ENCODE measurements at places on chromosomes 2 and 18. TPM values are rescaled to one million over a fixed set of nuclear protein-coding genes. Genes with fewer than 3 reads are reported as not detected.
A peak's percentile ranks its signal among the peaks of the same experiment; 100 is the strongest.

DNA sequence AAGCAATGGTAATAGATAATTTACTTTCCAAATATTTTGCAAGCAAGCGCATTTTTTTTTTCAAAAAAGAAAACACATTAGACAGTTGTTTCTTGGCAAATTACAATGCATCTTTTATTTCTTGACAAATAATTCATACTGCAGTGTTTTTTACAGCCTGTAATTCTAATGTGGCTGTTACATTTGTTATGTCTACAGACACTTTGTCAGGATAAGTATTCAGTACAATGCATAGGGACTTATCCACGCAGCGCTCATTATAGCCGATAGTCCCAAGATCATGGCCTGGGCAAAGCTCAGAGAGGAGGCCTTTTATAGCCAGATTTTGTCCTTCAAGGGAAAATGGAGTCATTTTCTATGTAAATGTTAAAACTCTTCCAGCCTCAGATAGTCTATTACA lies 123.0 kb upstream of the FANCL start:
- no peak overlapping the region for H3K4me3 ChIP-seq
- no peaks in the 10 kb centered on the region for H3K36me3 ChIP-seq
- H3K27me3 ChIP-seq, result no peaks in the 10 kb centered on the region
- H3K4me1 ChIP-seq, result no peaks in the 10 kb centered on the region
- DNase-seq, result no peak
- H3K27ac ChIP-seq, result no peak overlapping the region

The GAL3ST2 gene
- 3.9 TPM for total RNA-seq

DNA sequence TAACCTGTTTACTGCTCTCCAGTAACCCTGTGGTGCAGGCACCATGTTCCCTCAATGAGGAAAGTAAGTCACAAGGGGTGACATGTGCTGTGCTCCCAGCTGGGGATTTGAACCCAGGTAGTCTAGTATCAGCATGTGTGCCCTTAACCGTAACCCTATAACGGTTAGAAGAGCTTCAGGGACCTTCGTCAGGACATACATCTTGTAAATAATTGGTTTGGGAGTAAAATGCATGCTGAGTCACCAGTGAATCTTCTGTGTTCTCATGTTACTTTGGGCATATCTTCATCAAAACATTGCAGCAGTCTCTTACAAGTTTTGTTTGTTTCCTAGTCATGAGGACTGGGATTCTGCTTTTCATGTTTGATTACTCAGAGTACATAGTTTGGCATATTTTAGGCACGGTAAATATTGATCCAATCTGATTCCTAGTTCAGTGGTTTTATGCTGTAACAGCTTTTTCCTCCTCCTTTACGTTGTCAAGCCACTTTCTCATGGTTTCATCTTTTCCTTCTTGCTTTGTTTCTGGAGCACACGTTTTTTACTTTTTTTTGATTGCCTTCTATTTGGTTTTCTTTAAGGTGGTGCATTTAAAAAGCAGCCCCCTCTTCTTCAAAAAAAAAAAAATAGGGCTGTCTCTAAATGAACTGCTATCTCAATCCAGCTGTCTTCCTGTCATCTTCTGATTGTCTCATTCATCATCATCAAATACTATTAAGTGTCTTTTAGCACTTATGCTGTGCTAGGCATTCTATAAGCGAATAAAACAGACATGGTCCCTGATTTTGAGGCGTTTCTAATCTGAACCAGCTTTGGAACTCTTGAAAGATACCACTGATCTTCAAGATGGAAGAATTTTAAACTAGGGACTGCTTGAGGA lies 50.4 kb downstream of the CLIP4 start:
- peaks cover 20% of the 10 kb centered on the region for H3K4me1 ChIP-seq
- H3K27me3 ChIP-seq, result no peaks in the 10 kb centered on the region
- no peak overlapping the region for H3K4me3 ChIP-seq

DNA sequence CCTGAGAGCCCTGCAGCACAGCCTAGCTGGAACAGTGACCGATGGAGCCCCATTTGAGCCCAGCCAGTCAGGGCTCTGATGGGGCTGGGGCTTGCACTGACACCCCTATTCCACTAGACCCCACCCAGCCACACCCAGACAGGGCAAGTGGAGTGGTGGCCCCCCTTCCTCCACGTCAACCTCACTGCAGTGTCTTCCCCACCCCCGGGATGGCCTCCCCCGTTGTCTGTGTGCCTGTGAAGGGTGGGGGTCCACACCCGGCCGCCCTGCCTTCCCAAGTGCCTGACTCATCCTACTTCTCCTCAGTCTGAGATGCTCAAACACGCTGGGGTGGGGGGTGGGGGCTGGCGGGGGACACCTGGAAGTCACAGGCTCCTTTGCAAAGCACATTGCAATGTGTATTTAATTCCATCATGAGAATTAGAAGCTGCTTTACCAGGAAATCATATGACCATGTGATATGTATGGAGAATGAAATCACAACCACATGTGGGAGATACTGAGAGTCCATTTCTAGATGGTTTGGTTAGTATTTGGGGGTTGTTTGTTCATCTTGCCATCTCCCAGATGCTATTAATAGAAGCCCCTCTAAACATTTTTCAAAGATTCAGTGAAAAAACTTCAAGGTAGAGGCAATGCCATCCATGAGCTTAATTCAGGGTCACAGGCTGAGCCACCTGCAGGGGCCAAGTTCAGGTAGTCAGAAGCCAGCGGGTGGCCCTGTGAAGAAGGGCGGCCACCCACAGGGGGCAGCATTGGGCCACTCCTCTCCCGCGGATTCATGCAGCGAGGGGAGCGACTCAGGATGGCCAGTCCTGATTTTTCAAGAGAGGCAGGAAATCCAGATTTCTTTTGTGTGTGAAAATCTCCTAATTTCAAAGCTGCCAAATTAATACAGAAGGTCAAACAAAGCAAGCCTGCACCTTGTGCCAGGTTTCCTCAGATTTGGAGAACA lies 22.7 kb upstream of the GMPPA start:
- no peak for DNase-seq
- H3K27me3 ChIP-seq, result no peaks in the 10 kb centered on the region
- no peaks in the 10 kb centered on the region for H3K36me3 ChIP-seq
- H3K27ac ChIP-seq, result no peak overlapping the region
- H3K4me3 ChIP-seq, result no peak overlapping the region
- no peaks in the 10 kb centered on the region for H3K4me1 ChIP-seq

- H3K36me3 ChIP-seq, result no peaks in the 10 kb centered on the region
- peak; percentile 62 for DNase-seq
- H3K4me3 ChIP-seq, result no peak overlapping the region
- 0 out of 2 replicates have a peak overlapping the region, but pooled peaks have one; percentile 16 for H3K27ac ChIP-seq
Observed at GRCh38 chr18:34659579-34660517, 50.2 kb upstream of the DTNA start.

DNA sequence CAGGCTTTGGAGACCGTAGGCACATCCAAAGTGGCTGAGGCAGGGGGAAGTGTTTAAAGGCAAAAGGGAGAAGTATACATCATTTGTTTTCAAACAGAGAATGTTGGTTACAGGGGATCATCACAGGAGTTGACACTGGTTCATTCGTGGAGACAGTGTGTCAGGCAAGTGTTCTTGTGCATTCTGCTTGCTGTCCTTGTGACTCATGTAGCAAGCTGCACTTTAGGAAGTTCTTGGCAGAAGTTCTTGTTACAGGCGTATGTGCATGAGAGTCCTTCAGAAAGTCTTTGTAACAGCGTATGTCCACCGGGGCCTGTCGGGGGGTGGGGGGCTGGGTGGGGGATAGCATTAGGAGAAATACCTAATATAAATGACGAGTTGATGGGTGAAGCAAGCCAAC lies 36.5 kb upstream of the B4GALT6 start:
- H3K4me1 ChIP-seq, result no peaks in the 10 kb centered on the region
- no peak for DNase-seq
- no peaks in the 10 kb centered on the region for H3K27me3 ChIP-seq
- no peak overlapping the region for H3K4me3 ChIP-seq
- no peak overlapping the region for H3K27ac ChIP-seq

DNA sequence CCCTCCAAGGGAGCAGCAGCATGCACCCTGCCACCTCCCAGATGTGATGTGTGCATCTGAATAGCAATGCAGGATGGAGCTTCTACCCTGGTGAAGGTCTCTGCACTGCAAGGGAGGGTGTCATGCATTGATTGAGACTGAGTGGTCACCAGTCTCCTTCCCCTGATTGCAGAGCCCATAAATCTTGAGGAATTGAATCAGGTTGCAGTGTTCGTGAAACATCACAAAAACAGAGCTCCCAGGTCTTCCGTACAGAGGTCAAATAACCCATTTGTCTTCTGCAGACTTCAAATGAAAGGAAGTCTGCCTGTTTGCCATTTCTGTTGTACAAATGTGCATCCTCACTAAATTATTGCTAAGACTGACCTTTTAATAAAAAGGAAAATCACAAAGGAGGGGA lies 136.8 kb downstream of the WDSUB1 start:
- no peak overlapping the region for H3K4me3 ChIP-seq
- H3K4me1 ChIP-seq, result peaks cover 71% of the 10 kb centered on the region
- no peaks in the 10 kb centered on the region for H3K36me3 ChIP-seq
- H3K27ac ChIP-seq, result no peak overlapping the region
- no peaks in the 10 kb centered on the region for H3K27me3 ChIP-seq

The CHRNG gene
- total RNA-seq, result not detected

The IL36A gene
- not detected for total RNA-seq

The BBS5 gene
- 0.38 TPM for total RNA-seq

GRCh38 chr2:71991397-71991796 lies 156.3 kb downstream of the CYP26B1 start:
- no peaks in the 10 kb centered on the region for H3K27me3 ChIP-seq
- H3K4me3 ChIP-seq, result no peak overlapping the region
- no peaks in the 10 kb centered on the region for H3K36me3 ChIP-seq
- no peaks in the 10 kb centered on the region for H3K4me1 ChIP-seq

Measured in PC-9 (cell line).